ENCODE measurements at places on chromosomes 12 and 14.

- peak; percentile 12 for DNase-seq
These were observed 57.2 kb upstream of the AEBP2 start for GRCh38 chr12:19382111-19382526.

GRCh38 chr12:128531170-128531569 is 264.2 kb downstream of the TMEM132C start:
- no peak for DNase-seq

DNA sequence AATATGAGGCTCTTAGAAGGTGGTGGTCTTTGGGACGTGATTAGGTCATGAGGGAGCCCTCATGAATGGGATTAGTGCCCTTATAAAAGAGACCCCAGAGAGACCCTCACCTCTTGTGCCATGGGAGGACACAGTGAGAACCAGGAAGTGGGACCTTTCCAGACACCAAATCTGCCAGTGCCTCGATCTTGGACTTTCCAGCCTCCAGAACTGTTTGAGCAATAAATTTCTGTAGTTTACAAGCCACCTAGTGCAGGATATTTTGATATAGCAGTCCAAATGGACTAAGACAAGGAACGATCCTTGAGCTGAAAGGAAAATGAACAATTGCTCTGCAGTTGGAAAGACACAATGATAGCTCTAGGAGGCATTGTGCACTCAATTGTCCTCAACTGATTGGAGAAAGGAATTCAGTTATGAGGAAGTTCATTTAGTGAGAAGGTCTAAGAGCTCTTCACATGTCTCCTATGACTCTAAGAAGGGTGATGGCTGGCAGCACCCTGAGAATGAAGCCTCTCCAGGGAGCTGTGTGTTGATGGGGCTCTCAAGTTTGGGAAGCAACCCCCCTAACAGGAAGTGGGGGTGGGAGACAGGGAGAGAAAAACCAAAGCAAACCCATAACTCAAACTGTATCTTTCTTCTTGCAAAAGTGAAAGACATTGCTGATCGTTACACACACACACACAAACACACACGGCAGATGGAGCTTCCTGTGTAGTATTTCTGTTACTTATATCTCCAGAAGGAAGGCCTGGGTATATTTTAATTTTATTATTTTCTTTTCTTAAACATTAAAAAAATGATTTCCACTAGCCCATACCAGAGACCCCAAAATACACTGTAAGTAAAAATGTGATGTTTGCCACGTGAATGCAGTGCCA is 21.0 kb downstream of the CHST11 start:
- no peak for DNase-seq

- no peak for DNase-seq
These were observed 1196.5 kb downstream of the GALC start for GRCh38 chr14:86796221-86797074.

DNA sequence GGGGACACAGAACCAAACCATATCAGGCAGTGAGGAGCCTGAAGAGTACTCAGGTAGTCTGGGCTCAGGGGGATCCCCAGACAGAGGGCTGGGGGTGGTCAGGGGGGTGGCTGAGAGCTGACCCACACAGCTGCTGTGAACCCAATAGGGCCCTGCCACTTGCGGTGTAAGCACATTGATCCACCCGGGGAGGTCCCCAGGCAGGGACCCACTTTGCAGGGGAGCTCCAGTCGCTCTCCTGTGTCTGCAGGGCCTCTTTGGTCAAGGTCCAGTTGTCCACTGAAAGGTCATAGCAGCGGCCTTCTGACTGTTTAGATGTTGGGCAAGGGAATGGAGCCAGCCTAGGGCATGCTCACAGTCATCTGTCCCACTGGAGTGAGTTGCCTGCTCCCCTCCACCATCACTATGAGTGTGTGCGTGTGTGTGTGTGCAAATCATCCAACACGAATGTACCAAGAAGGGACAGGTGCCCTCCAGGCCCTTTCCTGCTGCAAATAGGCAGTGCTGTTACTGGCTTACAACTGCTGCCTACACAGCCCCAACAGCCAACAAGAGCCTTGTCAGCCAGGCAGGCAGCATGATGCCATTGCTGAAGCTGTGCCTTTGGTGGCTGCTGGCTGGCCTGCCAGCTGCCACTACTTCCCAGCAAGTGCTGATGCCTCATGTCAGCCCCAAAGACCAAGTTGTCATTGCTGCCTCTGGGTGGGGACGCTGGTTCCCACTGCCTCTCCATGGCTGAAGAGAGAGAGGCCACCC is 71.3 kb downstream of the TSPAN11 start:
- no peak for DNase-seq

GRCh38 chr14:54058505-54058904 is 101.9 kb upstream of the BMP4 start:
- DNase-seq: no peak

- DNase-seq: no peak
These were observed 120.9 kb upstream of the BCL2L14 start for GRCh38 chr12:11949738-11950411.

- DNase-seq: no peak
These were observed 1.2 kb upstream of the CEP170B start for GRCh38 chr14:104863923-104864266.

DNA sequence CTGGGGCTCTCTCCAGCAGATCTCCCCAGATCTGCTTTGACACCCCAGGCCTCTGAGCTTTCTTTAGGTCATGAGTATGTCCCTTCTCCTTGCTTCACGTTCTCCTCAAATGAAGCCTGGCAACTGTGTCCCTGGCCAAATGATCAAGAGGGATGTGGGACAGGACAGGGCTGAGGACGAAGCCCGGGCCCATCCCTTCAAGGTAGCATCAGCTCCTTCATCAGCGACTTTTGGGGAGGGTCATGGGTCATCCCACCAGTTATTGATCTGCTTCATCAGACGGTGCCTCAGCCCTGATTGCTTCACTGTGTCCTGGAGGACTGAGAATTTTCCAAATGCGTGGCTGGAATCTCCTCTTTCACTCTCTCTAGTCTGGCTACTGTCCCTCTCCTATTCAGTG is 32.3 kb downstream of the ACADS start:
- DNase-seq: no peak

- no peak for DNase-seq
These were observed 293.5 kb upstream of the DIO2 start for GRCh38 chr14:80504781-80505180.

DNA sequence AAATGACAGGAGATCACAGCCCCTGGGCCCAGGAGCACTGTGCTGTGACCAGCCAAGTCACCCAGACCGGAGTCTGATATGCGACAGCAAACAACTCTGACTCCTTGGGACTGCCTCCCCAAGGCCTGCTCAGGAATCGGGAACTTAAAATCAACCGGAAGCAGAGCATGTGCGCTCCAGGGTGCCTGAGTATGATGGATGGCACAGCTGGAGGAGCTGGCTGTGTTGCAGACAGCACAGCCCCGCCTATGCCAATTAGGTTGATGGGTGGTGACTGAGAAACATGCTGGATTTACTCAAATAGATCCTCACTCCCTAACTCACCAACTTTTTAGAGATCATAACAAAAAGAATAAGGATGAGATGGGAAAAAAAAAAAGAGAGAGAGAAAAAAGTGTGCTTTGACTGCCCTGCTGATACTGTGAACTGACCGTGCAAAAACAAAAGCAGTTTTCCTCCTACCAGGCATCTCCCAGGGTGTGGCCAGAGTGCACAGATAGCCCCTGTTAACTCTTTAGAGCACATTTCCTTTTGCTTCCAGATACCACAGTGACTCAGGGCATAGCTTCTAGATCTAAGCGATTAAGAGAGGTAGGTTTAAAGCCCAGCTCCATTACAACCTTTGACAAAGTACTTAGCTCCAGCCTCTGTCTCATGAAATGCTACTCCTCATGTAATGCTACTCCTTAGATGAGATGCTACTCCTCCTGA is 27.4 kb upstream of the STON2 start:
- no peak for DNase-seq

DNA sequence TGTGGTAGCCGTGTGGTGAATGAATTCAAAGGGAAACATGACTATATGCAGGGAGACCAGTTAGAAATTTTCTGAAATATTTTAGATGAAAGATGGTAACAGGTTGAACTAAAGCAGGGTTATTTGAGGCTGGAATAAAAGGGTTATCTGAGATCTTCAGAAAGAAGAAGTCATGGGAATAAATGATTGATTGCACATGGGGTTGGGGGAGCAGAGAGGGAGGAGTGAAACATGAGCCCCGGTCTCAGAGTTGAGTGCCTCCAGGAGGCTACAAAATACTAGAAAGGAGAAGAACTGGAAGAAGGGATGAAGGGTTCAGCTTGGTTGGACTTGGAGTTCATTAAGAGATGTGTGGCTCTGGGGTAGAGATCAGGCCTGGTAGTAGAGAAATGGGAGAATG is 16.3 kb upstream of the FGF23 start:
- no peak for DNase-seq
